Activated T-helper 1 cell treated with anti-CD3 and anti-CD28 coated beads, Interleukin-12 subunit alpha, Interleukin-12 subunit beta, Interleukin-2, Interleukin-4 antibody, amounts not matched to agents 30 ng/mL and 10 ng/mL and 1 ng/mL, durations not matched to agents 14 hours and 24 hours and 36 hours (primary cell): ENCODE measurements at places on chromosomes 7 and 10. TPM values are rescaled to one million over a fixed set of nuclear protein-coding genes. Genes with fewer than 3 reads are reported as not detected.
A peak's percentile ranks its signal among the peaks of the same experiment; 100 is the strongest.

DNA sequence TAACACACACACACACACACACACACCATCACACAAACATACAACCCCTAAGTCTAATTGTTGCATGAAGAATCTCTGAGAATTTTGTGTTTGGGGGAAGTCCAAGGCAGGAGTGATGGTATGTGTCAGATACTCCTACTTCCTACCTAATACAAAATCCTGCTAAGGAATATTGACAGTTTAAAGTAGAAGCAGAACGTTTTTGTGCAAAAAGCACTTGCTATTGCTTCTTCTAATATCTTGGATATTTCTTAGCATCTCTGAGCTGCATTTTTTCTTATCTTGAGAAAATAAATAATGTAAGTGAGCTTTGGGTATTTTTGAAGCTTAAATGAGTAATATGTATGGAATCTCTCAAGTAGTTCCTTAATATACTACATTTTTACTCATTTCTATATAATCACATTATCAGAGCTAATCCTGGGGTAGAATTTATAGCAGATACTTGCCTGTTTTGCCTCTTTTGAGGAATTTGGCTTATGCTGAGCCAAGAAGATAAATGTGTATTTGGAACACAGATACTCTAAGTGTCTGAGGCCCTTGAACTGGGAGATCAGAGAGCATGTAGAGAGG, 212.3 kb downstream of the DKK1 start:
- H3K27ac ChIP-seq: no peak overlapping the region
- no peak for DNase-seq
- no peaks in the 10 kb centered on the region for H3K4me1 ChIP-seq
- H3K4me3 ChIP-seq: no peak overlapping the region

Gene PTPRZ1
- total RNA-seq: not detected in 2 replicates

DNA sequence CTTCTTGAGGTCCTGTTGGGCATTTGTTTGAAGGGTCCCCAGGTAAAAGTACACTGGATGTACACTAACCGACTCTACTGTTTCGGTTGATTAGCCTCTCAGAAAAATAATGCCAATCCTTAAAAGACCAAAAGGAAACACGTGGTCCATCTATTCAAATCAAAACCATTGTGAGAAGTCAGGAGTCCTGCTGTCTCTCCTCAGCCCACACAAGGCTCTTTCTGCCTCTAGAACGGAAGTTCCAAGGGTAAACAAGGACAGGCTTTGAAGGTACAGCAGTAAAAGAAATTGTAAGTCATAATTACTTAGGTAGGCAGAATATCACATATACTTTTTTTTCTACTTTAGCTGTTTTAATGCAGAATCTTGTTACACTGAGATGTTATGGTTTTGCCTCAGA, 71.7 kb upstream of the TPK1 start:
- H3K36me3 ChIP-seq: no peaks in the 10 kb centered on the region
- no peak for DNase-seq
- peaks cover 3% of the 10 kb centered on the region for H3K27me3 ChIP-seq
- no peak overlapping the region for H3K4me3 ChIP-seq
- H3K4me1 ChIP-seq: peaks cover 10% of the 10 kb centered on the region

Gene PAOX
- total RNA-seq: 6.6 and 7.5 TPM in 2 replicates

Gene RGR
- total RNA-seq: not detected in 2 replicates

DNA sequence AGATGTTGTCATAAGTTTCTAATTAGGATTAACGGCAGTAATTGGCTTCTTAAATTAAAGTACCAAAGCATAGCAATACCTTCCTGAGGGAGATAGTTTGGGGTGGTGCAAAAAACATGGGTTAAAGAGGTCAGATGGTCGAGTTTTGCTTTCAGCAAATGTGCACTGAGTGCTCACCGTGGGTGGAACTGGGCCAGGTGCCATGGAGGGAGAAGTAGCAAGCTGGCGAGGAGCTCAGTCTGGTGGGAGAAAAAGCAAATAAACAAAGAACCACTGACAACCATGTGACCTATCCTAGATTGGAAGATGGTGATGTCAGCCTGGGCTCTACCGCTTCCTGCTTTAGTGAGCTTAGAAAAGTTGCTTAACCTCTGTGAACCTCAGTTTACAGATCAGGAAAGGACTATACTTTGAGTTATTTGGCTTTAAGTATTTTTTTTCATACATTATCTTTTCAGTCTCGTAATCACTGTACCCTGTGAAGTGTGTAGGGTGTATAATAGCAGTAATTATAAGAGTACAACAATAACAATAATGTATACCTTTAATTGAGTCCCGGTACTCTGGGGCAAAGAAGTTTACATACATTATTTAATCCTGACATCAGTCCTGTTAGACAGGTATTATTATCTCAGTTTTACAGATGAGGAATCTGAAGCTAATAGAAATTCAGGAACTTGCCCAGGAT, 69.0 kb upstream of the PDCD4 start:
- peaks cover 48% of the 10 kb centered on the region for H3K4me1 ChIP-seq
- DNase-seq: peak; percentile 43
- peak overlapping the region; percentile 31 for H3K4me3 ChIP-seq
- peak overlapping the region; percentile 73 for H3K27ac ChIP-seq
- H3K36me3 ChIP-seq: no peaks in the 10 kb centered on the region

- no peaks in the 10 kb centered on the region for H3K4me1 ChIP-seq
- no peaks in the 10 kb centered on the region for H3K36me3 ChIP-seq
- no peak overlapping the region for H3K27ac ChIP-seq
- H3K27me3 ChIP-seq: peaks cover 2% of the 10 kb centered on the region
- H3K4me3 ChIP-seq: no peak overlapping the region
- DNase-seq: no peak
Observed at GRCh38 chr7:37590824-37591223, 92.7 kb upstream of the GPR141 start.

GRCh38 chr10:20817116-20817515, 80.0 kb downstream of the NEBL start:
- no peak for DNase-seq
- H3K27ac ChIP-seq: no peak overlapping the region
- no peaks in the 10 kb centered on the region for H3K36me3 ChIP-seq

Gene GNGT1
- total RNA-seq: not detected in 2 replicates

- H3K4me3 ChIP-seq: no peak overlapping the region
- H3K27me3 ChIP-seq: no peaks in the 10 kb centered on the region
- DNase-seq: no peak
Observed at GRCh38 chr10:75999001-75999400, 567.6 kb downstream of the LRMDA start.

GRCh38 chr7:78099715-78100394, 301.3 kb downstream of the PHTF2 start:
- H3K4me3 ChIP-seq: no peak overlapping the region
- no peak overlapping the region for H3K27ac ChIP-seq

DNA sequence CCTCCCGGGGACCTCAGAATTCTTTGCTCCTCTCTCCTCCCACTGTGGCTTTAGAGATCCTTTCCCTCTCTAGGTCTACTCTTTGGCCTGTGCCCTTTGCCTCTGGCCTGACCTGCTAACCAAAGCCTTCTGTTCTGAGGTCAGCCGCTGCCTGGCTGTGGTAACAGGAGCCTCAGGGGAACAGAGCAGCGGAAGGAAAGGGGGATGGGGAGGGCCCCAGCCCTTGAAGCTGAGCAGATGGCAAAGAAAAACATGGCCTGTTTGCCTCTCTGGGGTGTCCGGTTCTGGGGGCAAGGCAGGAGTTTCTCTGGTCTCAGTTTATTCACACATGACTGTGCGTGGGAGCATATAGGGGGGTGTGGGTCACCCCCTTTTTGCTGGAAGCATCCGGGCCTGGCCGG, 28.2 kb downstream of the COL26A1 start:
- no peak overlapping the region for H3K27ac ChIP-seq
- DNase-seq: peak; percentile 32
- H3K27me3 ChIP-seq: peaks cover 11% of the 10 kb centered on the region
- peaks cover 11% of the 10 kb centered on the region for H3K4me1 ChIP-seq

Gene FBXL13
- 0.34 and 0.54 TPM in 2 replicates for total RNA-seq

GRCh38 chr10:100174699-100175677, 10.8 kb downstream of the ERLIN1 start:
- peaks cover 58% of the 10 kb centered on the region for H3K36me3 ChIP-seq
- no peaks in the 10 kb centered on the region for H3K27me3 ChIP-seq
- peak overlapping the region; percentile 41 for H3K27ac ChIP-seq
- DNase-seq: no peak
- peak overlapping the region; percentile 20 for H3K4me3 ChIP-seq
- H3K4me1 ChIP-seq: peaks cover 42% of the 10 kb centered on the region

DNA sequence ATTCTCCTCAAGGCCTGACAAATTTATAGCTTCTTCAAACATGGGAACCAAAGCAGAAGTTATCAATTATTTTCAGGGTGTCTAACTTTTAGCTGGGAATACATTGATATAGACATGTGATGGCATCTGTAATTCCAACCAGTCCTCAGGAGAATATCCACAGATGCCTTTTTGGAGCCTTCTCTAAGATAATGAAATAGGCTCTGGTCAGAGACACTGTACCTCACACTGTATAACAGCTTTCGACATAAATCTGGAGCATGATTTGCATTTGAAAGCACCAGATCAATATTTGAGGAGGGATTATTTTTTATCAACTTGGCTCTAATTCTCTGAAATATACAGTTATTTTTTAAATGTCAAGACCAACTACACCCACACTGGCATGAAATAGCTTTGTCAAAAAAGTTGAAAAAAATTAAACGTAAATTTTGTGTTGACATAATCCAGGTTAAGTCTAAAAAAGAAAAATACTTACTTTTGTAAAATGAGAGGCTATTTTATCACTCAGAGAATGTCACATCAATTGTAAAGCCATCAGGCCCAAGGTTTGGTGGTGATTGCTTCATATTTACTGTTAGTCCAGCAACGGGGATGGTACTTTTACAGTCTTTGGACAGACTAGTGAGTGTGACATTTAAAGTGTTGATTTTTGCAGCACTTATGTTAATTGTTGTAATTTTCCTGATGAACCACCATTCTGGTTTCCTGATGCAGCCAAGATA, 177.0 kb upstream of the SP8 start:
- DNase-seq: no peak
- no peaks in the 10 kb centered on the region for H3K36me3 ChIP-seq
- peaks cover 2% of the 10 kb centered on the region for H3K27me3 ChIP-seq
- H3K4me3 ChIP-seq: no peak overlapping the region
- H3K27ac ChIP-seq: no peak overlapping the region

- H3K27me3 ChIP-seq: no peaks in the 10 kb centered on the region
- H3K4me1 ChIP-seq: no peaks in the 10 kb centered on the region
- no peak for DNase-seq
- H3K36me3 ChIP-seq: no peaks in the 10 kb centered on the region
- H3K27ac ChIP-seq: no peak overlapping the region
- H3K4me3 ChIP-seq: no peak overlapping the region
Observed at GRCh38 chr10:20299034-20299736, 483.0 kb downstream of the PLXDC2 start.

DNA sequence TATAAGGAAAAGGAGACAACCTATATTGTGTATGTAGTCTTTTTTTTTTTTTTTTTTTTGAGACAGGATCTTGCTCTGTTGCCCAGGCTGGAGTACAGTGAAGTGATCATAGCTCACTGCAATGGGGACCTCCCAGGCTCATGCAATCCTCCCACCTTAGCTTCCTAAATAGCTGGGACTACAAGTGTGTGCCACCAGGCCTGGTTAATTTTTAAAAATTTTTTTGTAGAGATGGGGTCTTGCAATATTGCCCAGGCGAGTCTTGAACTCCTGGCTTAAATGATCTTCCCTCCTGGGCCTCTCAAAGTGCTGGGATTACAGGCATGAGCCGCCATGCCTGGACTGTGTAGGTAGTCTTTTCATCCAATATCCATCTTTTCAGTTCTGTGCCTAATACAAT, 78.7 kb upstream of the ARHGAP21 start:
- no peak overlapping the region for H3K27ac ChIP-seq
- H3K4me3 ChIP-seq: no peak overlapping the region

GRCh38 chr7:94183289-94183749, 179.2 kb upstream of the BET1 start:
- no peaks in the 10 kb centered on the region for H3K4me1 ChIP-seq
- H3K27ac ChIP-seq: no peak overlapping the region
- no peaks in the 10 kb centered on the region for H3K36me3 ChIP-seq
- no peaks in the 10 kb centered on the region for H3K27me3 ChIP-seq
- no peak for DNase-seq
- no peak overlapping the region for H3K4me3 ChIP-seq

DNA sequence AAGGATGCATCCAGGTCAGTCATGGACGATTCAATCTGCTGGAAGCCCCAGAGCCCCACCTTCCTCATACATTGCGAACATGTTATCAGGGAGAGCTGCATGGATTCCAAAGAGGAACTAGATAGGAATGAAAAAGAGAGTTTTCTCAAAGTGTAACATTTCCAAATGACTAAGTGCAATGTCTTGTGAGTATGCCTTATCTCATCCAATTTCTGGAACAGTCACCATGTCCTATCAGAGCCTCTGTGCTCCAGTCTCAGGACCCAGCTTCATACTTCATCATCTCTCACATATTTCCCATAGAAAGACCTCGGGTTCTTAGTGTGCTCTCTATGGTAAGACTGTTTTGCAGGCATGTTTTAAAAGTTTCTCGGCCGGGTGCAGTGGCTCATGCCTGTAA, 26.8 kb downstream of the ZC3HC1 start:
- H3K27ac ChIP-seq: no peak overlapping the region
- no peak for DNase-seq
- no peaks in the 10 kb centered on the region for H3K4me1 ChIP-seq
- no peaks in the 10 kb centered on the region for H3K27me3 ChIP-seq

Gene PON1
- not detected in 2 replicates for total RNA-seq

Gene CYP2E1
- total RNA-seq: 0.52 TPM in 1 of 2 replicates, not detected in the other

- no peaks in the 10 kb centered on the region for H3K4me1 ChIP-seq
- H3K27me3 ChIP-seq: peaks cover 20% of the 10 kb centered on the region
- H3K27ac ChIP-seq: no peak overlapping the region
- no peaks in the 10 kb centered on the region for H3K36me3 ChIP-seq
Observed at GRCh38 chr10:123778719-123779517, 112.7 kb downstream of the CPXM2 start.

- H3K4me3 ChIP-seq: no peak overlapping the region
- H3K27ac ChIP-seq: no peak overlapping the region
- no peak for DNase-seq
- no peaks in the 10 kb centered on the region for H3K27me3 ChIP-seq
- peaks cover 9% of the 10 kb centered on the region for H3K4me1 ChIP-seq
Observed at GRCh38 chr10:483261-483660, 206.2 kb downstream of the DIP2C start.

- no peaks in the 10 kb centered on the region for H3K4me1 ChIP-seq
- H3K27ac ChIP-seq: no peak overlapping the region
- no peak overlapping the region for H3K4me3 ChIP-seq
- no peaks in the 10 kb centered on the region for H3K36me3 ChIP-seq
Observed at GRCh38 chr10:16527452-16527851, 5.8 kb upstream of the C1QL3 start.

DNA sequence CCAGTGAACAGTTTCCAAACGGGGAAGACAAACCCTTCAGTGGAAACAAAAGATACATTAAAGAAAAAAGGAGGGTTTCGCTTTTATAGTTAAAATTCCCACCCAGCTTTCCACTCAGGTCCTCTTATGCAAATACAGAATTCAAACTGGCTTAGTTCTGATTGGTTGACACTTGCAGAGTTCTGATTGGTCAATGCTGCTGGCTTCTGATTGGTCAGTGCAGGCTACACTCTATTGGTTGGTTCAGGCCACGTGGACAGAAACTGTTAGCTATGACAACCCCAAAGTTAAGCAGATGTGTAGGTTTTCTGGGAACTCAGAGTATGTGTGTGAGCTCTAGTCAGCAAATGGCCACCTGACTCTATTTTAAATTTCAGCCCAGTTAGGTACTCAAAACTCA, 80.0 kb downstream of the FBXL13 start:
- no peak overlapping the region for H3K27ac ChIP-seq
- H3K36me3 ChIP-seq: no peaks in the 10 kb centered on the region
- peaks cover 3% of the 10 kb centered on the region for H3K27me3 ChIP-seq
- H3K4me1 ChIP-seq: peaks cover 7% of the 10 kb centered on the region
- H3K4me3 ChIP-seq: no peak overlapping the region

Gene HMX2
- total RNA-seq: not detected in 2 replicates

Gene ANKRD2
- total RNA-seq: not detected in 2 replicates

Gene OR6B1
- not detected in 2 replicates for total RNA-seq
